T-helper 2 cell treated with Interferon-gamma antibody and Interleukin-4, amounts not matched to agents 5 μg/mL and 100 μg/mL, for 36 hours (primary cell): ENCODE measurements at places on chromosomes 2 and 18.

- DNase-seq, result no peak
Measured at GRCh38 chr2:100806550-100806949, 13.4 kb upstream of the NPAS2 start.

GRCh38 chr2:105375001-105375561 is 23.8 kb downstream of the FHL2 start:
- DNase-seq, result no peak

DNA sequence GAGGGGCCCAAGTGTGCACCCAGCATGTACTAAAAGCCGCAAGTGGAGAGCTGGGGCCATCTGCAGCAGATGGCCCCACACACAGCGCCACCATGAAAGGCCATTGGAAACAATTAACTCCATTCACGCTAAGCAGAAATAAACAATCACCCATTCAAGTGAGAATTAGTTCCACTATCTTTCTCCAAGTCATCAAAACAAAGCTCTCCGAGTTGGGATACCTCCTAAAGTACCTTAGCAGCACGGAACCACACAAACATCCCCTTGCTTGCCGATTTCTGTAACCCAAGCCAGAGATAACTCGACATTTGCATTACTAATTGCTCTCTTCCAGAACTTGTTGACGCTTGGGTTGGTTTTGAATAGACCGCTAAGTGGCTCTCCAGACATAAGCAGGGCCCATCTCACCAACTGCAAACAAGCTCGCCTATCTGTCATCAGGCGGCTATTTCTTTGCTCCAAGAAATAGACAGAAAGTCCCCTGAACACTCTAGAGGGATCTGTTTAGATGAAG is 840.6 kb upstream of the SALL3 start:
- no peak for DNase-seq

DNA sequence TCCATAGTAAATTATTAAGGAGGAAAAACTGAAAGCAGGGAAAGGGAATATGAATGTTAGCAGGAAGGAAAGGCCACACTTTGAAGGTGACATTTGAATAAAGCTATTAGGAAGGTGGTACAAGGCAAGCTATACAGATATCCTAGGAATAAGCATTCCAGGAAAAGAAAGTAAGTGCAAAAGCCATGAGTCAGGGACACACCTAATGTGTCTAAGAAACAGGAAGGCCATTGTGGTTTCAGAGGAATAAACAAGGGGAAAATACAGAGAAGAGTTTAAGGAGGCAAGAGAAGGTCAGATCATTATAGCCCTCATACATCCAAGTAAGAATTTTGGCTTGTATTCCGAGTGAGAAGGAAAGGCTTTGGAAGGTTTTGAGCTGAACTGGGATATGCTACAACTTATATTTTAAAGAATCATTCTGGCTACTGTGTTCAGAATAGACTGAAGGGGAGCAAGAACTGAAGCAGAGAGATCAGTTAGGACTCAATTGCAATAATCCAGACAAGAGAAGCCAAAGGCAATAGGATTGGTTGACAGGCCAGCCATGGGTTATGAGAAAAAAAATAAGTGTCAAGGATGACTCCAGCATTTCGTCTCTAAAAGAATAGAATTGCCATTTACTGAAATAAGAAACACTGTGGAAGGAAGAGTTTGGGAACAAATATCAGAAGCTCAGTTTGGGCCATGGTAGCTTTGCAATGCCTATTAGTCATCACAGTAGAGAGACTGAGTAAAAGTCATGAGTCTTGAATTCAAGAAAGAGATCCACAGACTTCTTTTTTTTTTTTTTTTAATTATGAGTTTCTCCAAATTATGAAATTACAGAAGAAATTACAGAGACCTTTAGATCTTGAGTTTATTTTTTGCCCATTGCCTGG is 11.3 kb downstream of the RAD51AP2 start:
- DNase-seq, result no peak

GRCh38 chr18:2204736-2205135 is 366.6 kb downstream of the METTL4 start:
- no peak for DNase-seq

GRCh38 chr18:73717570-73717969 is 430.1 kb downstream of the FBXO15 start:
- no peak for DNase-seq

DNA sequence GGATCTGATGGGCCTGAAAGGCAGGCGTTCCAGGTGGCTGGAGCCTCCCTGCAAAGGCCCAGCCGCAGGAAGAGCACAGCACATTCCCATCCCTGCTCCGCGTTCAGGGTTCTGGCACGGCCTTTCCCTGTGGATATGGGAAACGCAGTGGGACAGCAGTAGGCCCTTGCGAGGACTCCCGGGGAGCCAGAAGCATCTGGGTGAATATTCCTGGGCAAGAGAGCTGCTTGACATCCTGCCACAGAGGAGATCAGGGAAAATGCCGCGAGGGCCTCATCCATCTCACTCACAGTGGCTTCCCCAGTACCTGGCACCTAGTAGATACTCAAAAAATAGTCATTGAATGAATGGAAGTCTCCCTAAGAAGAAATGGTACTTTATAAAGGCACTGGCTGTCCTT is 3.1 kb upstream of the ADCY3 start:
- DNase-seq, result no peak

GRCh38 chr18:3554811-3555427 is 104.9 kb downstream of the TGIF1 start:
- no peak for DNase-seq

- no peak for DNase-seq
Measured at GRCh38 chr2:219736209-219736608, 108.8 kb downstream of the SLC4A3 start.

DNA sequence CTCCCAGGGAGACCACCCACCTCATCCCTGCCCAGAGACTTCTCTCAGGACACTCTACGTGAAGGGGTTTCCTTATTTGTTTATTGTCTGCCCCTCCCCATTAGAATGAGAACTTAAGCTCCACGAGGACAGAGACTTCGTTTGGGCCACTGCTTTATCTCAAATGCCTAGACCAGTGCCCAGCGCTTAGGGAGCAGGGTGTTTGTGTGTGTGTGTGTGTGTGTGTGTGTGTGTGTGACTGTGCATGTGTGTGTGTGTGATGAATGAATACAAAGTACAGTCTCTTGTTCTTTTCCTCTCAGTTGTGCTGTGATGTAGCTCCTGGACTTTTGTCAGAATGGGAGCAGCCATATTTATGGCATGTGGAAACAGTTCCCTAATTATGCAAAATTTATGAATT is 34.4 kb upstream of the CABYR start:
- DNase-seq, result no peak

DNA sequence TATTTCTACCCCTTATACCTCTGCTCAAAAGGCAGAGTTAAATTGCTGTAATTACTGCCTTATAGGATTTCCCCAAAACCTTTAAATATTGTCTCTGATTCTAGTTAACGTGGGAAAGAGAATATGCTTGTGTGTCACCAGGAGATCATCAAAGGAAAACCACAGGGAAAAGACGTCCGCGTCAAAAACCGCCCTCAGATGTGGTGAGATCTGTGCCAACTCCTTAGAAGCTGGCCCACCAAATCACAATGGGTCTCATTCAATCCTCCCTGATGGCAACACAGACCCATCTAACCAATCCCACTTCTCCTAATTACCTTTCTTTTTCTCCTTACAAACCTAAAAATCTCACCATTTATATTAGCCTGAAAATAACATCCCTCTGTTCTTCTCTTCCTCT is 25.4 kb downstream of the VPS54 start:
- DNase-seq, result no peak

- DNase-seq, result no peak
Measured at GRCh38 chr2:109526442-109526970, 87.3 kb downstream of the SEPTIN10 start.

DNA sequence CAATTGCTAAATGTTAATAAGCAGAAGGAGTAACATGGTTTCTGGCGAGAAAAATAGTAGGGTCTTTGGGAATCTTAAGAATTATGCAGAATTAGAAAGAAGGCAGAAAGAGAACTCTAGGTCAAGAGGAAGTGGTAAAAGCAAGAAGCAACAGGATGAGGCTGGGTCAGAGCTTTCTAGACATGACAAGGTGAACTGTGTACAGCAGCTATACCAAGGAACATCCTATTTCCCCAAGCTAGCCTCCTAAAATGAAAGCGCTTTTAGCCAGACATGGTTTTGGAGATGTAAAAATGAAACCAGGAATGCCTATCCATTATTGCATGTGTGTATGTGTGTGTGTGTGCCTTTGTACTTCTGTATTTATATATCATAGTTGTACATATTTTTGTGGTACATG is 42.3 kb upstream of the STAT1 start:
- no peak for DNase-seq

- DNase-seq, result no peak
Measured at GRCh38 chr2:172278667-172279066, 148.7 kb upstream of the ITGA6 start.

- no peak for DNase-seq
Measured at GRCh38 chr2:224532931-224533330, 52.2 kb downstream of the CUL3 start.

- no peak for DNase-seq
Measured at GRCh38 chr2:115036818-115037217, 594.4 kb downstream of the DPP10 start.

GRCh38 chr2:224513991-224514390 is 71.2 kb downstream of the CUL3 start:
- no peak for DNase-seq

- peak; percentile 47 for DNase-seq
Measured at GRCh38 chr2:136212426-136213378, 94.8 kb upstream of the CXCR4 start.

DNA sequence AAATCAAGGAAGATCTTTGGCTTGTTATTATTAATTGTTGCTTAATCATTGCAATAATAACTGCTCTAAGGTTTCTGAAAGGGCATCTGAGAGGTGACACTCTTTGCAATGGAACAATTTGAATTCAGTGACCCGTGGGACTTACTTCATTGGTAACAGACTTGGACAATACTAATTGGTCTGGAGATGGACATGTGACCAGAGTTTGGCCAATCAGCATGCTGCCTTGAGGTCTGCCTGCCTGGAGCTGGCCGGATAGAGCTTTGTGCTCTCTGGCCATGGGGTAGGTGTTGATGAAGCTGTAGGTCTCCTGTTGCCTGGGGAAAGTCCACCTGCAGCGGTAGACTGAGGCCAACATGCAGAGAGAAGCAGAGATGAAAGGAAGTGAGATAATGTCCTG is 24.0 kb upstream of the VPS4B start:
- DNase-seq, result no peak

GRCh38 chr2:112637289-112637660 is 8.5 kb upstream of the SLC20A1 start:
- no peak for DNase-seq

- no peak for DNase-seq
Measured at GRCh38 chr2:217710211-217710765, 292.5 kb downstream of the TNS1 start.

GRCh38 chr2:180761224-180761623 is 219.2 kb upstream of the UBE2E3 start:
- DNase-seq, result no peak

DNA sequence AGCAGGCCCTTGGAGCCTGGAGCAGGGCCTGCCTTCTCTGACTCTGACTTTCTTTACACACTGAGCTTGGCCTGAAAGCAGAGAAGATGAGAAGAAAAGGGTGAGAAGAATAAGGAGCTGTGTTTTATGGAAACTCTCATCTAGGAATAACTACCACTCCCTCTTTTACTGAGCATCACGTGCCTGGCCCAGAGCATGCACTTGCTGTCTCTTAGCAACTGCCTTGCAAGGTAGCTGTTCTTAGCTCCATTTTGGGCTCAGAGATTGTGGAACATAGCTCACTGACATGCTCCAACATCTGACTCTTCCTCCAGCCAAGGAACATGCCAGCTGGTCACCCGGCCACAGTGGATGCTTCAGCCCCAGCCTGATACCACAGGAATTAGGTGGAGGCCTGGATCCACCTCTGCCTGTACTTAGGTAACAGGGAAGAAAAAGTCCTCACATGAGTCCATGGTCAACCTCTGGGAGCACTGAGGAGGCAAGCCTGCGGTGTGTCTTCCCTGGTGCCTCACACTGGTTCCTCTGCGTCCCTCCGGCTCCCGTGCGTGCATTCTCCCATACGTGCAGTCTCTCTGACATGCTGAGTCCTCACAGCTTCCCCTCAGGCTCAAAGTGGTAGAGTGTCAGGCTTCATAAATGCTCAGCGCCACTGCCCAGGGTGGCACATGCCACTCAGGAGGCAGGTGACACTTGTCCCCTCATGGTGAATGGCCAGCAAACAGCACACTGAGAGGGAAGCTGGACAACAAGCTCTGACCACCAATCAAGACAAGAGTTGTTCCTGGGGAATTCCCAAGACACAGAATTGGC is 35.7 kb downstream of the AMER3 start:
- DNase-seq, result no peak

DNA sequence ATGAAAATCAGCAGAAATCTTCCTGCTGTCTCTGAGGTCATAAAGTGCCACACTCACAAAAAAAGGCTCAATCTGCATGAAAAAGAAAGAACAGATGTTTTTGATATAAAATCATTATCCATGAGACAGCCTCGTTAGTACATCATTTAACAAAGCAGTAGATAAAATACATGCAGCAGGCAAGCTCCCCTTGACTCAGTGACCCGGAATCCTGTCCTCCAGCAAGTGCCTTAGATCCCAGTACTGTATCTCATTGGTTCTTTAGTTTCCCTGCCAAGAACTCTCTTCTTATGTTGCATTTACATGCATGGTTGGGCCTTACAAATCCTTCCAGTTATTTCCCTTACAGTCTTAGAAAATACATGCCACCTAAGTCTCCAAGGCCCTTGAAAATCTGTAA is 148.9 kb upstream of the CCDC195 start:
- no peak for DNase-seq
